ENCODE measurements at places on chromosomes 16 and 17.

DNA sequence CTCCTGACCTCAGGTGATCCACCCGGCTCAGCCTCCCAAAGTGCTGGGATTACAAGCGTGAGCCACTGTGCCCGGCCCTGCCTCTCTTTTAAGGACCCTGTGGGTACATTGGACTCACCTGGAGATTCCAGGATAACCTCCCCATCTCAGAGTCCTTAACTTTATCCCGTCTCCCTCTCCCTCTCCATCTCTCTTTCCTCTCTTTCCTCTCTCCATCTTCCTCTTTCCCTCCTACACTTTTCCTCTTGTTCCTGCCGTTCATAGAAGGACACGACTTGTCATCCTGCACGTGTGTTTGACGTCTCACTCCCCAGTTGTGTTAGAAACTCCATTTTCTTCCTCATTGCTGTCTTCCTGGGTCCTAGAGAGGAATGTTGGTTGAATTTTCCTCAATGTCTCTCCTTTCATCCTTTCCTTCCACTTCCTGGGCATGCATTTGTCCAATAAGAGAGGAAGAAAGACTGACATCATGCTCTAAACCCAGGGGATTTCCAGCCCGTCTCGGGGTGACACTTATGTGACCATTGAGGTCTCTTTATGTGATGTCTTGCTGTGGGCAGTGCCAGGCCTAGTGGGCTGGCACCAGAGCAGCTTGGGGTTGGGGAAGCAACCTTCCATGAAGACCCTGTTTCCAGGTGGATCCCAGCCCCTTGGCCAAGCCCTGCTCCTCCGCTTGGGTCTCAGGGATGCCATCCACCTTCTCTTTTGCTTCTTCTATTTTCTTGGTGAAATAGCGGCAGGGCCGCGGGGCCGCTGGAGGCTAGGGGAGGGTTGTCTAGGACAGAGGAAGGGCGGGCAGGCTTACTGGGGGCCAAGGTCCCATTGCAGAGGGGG lies 39.8 kb upstream of the IRF8 start:
- no peak for DNase-seq

DNA sequence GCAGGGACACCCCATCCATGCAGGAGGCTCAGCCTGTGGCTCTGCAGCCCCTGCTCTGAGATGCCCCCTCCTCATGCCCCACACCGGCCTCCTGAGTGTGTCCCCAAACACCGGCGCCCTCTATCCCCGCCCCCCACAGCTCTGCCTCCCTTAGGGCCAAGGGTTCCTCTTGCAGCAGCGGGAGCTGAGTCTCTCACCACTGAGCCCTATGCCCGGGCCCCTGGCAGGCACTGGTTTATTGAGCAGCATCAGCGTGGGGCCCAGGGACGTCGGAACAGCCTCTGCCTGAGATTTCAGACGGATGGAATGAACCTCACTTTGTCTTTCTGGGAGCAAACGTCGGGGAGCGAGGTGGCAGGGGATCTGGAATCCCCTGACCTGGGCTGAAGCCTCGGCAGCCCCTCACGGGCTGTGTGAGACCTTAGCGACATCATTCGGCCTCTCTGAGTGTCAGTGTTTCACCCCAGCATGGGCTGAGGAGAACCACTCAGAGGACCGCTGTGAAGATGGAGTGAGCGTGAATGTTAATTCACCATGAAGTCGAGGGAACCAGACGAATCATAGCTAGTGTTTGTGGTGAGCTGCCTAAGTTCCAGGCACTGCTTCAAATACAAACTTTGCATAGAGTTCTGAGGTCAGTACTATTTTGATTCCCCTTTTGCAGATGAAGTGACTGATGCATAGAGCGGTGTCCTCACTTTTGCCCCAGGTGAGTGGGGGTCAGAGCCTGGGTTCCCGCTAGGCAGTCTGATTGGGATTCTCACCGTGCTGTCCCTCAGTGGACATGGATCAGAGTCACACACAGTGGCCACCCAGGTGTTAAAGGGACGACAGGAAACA lies 5.3 kb upstream of the C16orf74 start:
- DNase-seq = no peak

- no peak for DNase-seq
These were observed 24.8 kb downstream of the MIEF2 start for GRCh38 chr17:18285296-18285695.

GRCh38 chr17:12865769-12866168 lies 76.5 kb downstream of the ARHGAP44 start:
- no peak for DNase-seq

DNA sequence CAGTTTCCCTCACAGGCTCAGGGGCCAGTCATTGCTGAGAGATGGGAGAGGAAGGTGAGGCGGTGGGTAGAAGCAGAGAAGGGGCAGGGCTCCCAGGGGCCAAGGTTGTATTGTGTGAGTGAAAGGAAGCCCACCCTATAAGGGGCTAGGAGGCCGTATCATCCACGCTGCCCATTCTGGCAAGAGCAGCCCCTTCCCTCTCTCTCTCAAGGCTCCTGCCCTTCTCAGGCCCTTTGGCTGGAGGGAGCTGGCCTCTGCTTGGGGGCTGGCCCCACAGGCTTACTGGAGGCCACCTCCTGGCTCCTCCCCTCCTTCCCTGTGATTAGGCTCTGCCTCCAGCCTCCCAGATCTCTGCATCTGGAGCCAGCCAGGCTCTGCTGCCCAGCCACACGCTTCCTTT lies 7.6 kb downstream of the TBKBP1 start:
- DNase-seq = no peak

DNA sequence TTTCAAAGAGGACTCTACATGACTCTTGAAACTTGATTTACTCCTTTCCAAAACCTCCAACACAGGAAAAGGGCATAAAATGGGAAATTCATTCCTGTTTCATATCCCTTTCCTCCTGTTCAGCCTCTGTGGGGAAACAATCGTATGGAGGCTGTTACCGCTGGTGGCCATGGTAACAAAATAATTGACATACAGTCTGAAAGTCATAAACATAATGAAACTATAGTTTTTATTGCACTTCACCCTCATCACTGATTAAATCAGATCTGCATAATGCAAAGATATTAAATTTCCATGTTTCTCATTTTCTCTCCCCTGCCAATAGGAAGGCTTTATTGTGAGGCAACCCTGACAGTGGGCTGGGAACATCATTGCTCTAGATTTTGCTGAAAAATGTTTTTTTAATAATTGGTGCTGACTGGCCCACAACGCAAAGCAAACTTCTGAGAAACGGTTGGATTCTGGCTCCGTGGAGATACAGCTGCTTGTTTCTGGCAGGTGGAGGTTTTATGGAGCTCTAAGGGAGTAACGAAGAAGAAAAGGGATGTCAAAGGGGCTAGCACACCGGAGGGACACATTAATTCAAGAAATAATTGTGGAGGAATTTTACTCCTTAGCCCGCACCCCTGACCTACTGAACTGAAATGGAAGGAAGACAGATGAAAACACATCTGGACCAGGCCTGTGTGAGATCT lies 154.2 kb upstream of the SHISA6 start:
- no peak for DNase-seq

GRCh38 chr17:39600288-39600996 lies 7.3 kb downstream of the NEUROD2 start:
- DNase-seq = no peak

DNA sequence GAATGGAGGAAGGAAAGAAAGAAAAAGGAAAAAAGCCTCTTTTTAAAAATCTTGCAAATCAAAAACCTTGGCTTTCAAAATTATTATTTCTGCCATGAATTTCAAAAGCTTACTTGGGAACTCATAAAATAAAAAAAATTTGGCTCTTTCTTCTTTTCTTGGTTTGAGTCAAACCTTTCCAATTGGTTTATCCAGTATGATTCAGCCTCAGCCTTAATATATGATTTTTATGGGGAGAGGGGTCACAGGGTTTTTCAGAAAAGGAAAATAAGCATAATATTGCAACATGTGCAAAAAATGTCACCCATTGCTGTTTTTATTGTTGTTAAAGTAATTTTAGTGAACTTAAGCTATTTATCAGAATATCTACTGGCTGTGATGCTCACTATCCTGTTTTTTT lies 31.2 kb upstream of the HAPSTR1 start:
- no peak for DNase-seq

GRCh38 chr17:69375229-69375628 lies 39.3 kb upstream of the MAP2K6 start:
- no peak for DNase-seq

DNA sequence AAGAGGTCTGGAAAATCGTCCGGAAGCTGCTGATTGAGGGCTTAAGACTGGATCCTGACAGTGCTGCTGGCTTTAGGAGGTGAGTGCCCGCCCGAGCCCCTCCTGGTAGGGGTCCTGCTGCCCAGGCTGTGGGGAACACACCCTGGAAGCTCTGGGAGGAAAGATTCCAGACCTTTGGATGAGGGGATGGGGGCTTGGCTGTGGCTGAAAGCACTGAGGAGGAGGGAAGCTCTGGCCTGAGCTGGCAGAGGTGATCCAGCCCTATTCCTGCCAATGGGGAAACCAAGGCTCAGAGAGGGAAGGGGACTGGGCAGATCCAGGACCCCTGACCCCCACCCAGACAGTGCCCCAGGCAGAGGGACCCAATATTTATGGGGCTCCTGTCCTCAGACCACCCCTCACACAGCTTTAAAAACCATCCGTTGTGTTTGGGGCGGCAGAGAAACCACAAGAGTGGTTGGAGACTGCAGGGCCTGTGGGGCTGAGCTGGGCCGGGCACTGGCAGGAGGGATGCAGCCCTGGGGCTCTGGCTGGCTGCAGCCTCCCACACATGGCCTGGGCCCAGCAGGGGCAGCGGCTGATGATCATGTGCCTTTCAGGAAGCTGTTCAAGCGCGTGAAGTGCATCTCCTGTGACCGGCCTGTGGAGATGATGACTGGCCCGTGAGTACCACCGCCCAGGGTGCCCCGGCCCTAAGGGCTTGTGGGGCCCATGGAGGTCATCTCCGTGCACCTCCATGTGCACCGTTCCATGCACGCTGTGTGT lies 22.8 kb downstream of the UBALD1 start:
- no peak for DNase-seq

- no peak for DNase-seq
These were observed 34.6 kb upstream of the AKTIP start for GRCh38 chr16:53537626-53538025.

DNA sequence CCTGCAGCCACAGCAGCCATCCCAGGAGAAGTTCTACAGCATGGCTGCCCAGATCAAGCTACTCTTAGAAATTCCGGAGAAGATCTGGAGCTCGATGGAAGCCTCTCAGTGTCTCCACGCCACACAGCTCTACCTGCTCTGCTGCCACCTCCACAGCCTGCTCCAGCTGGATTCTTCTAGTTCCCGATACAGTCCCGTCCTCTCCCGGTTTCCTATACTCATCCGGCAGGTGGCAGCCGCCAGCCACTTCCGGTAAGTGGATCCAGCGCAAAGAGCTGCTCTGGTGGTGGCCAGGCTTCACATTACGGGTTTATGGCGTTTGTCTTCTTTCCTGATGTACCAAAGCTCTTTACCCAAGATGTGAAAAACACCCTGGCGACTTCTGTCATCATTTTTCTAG lies 3.6 kb downstream of the COG1 start:
- DNase-seq = no peak

DNA sequence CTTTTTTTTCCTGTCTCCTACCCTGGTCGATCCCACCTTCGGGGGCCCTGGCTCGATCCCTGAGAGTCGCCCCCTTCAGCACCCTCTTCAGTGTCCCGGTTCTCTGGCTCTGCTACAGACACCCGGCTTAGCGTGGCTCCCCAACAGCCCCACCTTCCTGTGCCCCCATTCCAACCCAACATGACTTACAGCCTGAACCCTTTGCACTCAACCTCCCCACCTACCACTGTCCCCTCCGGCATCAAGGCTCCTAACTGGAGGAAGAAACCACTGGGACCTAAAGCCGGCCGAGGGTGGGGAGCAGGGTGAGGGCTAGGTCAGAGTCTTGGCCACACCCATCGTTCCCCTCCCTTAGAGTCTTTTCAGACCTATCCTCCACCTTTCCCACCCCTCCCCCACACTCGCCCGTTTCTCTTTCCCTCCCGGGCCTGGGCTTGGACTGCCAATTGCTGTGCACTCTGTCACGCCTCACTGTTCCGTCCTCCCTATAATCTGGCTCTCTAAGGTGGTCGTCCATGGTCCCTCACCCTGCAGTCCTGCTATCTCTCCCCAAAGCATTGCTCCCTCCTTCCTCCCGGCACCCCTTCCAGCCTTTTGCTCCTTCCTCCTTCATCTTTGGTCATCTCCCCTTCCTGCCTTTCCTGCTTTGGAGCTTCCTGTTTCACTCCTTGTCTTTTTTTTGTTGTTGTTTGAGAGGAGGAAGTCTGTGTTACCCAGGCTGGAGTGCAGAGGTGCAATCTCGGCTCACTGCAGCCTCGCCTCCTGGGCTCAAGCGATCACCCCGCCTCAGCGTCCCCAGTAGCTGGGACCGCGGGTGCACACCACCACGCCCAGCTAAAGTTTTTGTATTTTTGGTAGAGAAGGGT lies 890 bp upstream of the CLDN7 start:
- no peak for DNase-seq

DNA sequence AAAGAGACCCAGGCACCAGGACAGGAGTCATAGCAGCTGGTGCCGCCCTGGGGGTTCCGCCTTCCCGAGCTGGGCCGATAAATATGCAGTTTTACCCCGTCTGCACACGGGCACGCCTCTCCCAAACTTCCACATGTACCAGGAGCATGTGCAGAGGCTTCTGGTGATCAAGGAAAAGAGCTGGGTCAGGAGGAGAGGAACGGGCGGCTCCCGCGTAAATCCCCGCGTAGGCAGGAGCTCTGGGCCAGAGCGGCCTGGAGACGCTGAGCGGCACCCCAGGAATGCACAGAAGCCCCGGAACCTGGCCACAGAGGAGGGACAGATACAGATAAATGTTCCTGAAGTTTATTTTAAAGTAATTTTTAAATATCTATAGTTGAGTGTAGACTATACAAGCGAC lies 46.6 kb upstream of the METRNL start:
- no peak for DNase-seq

GRCh38 chr17:45977976-45978626 lies 20.9 kb upstream of the STH start:
- no peak for DNase-seq

- no peak for DNase-seq
These were observed 7.1 kb downstream of the NAGPA start for GRCh38 chr16:5026664-5027063.

Data from Right ventricle myocardium inferior (tissue), 1 donor.